ENCODE measurements at places on chromosomes 2 and 18.

GRCh38 chr2:207770602-207771404 lies 1.1 kb upstream of the FZD5 start:
- DNase-seq = no peak

DNA sequence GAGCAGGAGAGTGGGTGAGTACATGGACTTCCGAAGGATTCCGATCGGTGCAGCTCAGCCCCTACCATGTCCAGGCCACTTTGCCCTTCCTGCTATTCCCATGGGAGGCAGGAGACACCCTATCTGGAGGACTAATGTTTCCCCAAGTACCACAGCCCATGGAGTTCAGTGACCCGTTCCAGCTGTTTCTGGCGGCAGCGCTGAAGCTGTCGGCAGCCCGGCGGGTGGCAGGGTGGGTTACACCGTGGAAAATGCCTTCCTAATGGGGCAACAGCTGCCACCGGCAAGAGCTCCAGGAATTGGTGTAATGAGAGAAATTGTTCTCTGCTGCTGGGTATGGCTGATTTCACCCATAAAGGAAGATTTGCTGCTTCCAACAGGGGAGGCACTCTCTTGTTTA lies 98.3 kb downstream of the MYCN start:
- DNase-seq = peak; percentile 50

- no peak for DNase-seq
These were observed 61.6 kb upstream of the MSH6 start for GRCh38 chr2:47721296-47721695.

DNA sequence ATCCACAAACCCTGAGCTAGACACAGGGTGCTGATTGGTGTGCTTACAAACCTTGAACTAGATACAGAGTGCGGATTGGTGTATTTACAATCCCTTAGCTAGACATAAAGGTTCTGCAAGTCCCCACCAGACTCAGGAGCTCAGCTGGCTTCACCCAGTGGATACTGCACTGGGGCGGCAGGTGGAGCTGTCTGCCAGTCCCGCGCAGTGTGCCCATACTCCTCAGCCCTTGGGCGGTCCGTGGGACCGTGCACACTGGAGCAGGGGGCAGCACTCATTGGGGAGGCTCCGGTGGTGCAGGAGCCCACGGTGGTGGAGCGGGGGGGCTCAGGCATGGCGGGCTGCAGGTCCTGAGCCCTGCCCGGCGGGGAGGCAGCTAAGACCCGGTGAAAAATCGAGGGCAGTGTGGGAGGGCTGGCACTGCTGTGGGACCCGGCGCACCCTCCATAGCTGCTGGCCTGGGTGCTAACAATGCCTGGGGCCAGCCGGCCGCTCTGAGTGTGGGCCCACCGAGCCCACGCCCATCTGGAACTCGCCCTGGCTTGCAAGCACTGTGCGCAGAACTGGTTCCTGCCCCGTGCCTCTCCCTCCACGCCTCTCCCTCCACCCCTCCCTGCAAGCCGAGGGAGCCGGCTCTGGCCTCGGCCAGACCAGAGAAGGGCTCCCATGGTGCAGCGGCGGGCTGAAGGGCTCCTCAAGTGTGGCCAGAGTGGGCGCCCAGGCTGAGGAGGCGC lies 75.6 kb downstream of the MOB4 start:
- no peak for DNase-seq

- no peak for DNase-seq
These were observed 10.6 kb downstream of the CYP26B1 start for GRCh38 chr2:72136933-72137497.

GRCh38 chr2:42233976-42234441 lies 64.9 kb downstream of the EML4 start:
- DNase-seq = no peak

DNA sequence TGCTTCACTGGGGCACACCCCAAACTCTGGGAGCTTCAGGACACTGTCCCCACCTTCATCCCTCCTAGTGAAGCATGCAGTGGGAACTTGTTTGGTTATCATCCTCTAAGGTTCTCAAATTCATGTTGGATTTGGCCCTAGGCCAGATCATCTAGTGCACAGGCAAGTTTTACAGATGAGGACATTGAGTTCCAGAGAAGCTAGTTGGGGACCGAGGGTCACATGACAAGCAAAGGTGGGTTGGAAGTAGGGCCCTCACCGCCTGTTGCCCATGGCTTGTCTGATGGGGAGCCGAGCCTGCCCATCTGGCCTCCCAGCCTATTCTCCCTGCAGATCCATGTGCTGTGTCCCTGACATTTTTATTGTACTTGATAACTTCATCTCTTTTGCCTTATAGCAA lies 2.8 kb downstream of the PRKCE start:
- DNase-seq = no peak

GRCh38 chr2:59881218-59881617 lies 672.2 kb downstream of the BCL11A start:
- no peak for DNase-seq

DNA sequence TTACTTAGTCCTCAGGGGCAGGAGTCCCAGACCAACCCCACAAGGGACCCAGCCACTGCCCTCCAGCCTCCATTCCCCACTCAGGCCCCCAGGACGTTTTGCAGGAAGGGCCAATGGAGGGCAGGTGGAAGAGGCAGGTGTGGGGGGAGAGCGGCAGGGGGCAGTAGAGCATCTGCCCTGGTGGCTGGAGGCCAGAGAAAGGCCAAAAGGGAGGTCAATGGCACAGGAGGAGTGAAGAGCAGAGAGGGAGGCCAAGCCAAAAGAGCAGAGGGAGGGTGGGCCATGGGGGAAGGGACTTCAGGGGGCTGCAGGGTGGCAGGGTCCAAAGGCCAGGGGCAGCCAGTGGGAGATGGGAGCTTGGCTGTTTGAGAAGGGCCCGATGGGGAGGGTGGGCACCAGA lies 17.3 kb upstream of the GPR55 start:
- no peak for DNase-seq

GRCh38 chr2:131032393-131032836 lies 60.8 kb downstream of the FAM168B start:
- no peak for DNase-seq

GRCh38 chr2:54456362-54456611 lies 160 bp downstream of the SPTBN1 start:
- DNase-seq = no peak

GRCh38 chr18:37243741-37244140 lies 321.9 kb downstream of the CELF4 start:
- no peak for DNase-seq

DNA sequence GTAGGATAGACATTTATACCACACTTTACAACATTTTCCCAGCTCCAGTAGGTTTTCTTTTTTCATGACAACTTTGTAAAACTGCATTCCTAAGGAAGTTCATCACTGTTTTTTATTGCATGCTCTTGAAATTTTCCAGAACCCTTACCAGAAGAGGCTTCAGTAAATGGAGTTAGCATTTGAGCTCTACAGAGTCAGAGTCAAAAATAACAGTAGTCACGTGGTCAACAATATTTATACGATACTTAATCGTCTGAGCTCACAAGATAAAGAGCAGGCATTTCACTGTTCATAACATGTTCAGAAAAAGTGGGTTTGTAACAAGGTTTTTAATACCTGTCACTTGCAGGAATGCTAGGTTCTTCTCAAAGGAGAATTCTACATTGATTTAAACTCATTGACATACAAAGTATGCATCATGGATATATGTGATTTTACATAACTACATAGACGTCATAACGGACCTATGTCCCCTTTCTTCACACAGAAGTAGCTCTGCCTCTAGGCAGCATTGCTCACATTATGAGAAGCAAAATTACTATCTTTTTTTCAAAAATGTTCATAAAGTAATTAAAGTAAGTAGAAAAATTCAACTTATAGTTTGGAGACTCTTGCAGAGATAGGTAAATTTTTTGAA lies 187.0 kb upstream of the COL3A1 start:
- peak; percentile 6 for DNase-seq

GRCh38 chr2:188042412-188042811 lies 249.3 kb upstream of the GULP1 start:
- no peak for DNase-seq

Data from left renal cortex interstitium (tissue), 4 donors.